ENCODE measurements at places on chromosomes 6 and 20.

GRCh38 chr6:138643210-138643609, 130.4 kb upstream of the CCDC28A start:
- DNase-seq: no peak

DNA sequence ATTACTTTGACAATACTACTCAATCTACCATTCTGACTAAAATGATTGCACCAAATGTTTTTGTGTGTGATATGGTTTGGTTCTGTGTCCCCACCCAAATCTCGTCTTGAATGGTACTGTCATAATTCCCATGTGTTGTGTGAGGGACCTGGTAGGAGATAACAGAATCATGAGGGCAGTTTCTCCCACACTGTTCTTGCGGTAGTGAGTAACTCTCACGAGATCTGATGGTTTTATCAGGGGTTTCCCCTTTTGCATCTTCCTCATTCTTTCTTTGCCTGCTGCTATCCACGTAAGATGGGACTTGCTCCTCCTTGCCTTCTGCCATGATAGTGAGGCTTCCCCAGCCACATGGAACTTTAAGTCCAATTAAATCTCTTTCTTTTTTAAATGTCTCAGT, 20.8 kb downstream of the SYCP2 start:
- DNase-seq: no peak

GRCh38 chr6:2947445-2947844, 23.9 kb downstream of the SERPINB6 start:
- DNase-seq: no peak

DNA sequence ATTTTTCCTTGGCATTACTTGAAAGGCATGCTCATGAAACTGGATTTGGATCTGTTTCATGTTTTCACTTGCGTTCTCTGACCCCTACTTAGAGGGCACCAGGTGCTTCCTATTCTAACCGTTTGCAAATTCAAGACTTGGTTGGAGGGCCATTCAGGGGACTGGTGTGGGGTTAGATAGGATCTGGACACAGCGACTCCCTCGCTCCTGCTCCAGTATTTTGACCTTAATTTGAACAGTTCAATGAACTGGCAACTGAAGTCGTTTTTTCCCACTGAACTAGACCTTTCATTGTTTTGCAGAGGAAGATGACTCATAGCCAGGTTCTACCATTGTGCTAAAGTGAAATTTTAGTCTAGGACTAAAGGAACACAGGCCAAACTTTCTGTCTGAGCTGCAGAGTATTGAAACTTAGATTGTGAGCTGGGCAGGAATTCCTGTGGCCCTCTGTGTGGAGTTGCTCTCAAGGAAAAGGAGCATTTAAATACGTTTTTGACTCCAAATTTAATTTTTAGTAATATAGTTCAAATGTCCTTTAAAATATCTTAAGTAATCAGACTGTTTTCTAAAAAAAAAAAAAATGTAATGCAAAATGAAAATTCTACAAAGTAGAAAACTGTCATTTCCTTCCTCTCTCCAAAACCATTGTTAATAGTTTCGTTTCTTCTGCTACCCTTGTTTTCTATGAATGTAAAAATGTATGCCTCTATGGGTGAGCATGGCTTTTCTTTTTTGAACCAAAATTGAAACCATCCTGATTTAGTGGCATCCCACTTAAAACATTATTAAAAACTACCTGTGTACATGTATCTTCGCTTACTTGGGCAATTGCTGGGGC, 64.8 kb downstream of the UTRN start:
- peak; percentile 55 for DNase-seq

GRCh38 chr20:49567421-49568277, at the start of gene PTGIS:
PTGIS (minus strand) TSS chr20:49568137; CDS start chr20:49568116, 21 bp downstream.
- no peak for DNase-seq

DNA sequence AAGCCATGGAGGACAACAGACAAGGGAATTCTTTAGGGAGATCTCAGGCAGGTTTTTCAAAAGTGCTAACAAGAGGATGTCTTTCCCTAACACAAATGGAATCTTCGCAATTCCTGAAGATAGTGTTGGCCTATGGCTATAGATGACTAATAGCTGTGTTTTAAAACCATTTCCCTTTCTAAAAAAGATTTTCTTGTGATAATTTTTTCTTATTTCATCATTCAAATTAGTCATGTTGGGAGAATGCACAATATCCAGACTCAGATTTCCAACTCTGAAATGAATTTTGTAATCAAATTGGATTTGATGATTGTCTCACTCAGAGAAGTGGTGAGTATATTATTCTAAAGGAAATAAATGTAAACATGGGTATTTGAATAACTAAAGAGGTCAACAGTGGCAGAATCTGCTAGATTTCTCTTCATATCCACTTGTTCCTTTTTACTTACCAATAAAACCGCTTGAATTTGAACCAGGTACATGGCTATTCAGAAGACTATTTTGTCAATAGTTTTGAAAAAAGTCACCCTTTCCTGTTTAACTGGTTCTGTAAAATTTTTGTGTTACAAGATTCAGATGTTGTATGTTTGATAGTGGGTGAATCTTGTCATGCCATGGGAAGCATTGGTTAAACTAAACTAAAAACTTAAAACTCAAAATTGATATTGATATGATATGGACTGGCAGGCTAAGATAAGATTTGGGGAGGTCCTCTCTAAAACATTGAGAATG, 1223.7 kb upstream of the EYS start:
- no peak for DNase-seq

- no peak for DNase-seq
Observed at GRCh38 chr6:170423030-170423429, 116.5 kb downstream of the FAM120B start.

GRCh38 chr6:73586416-73586974, 65.7 kb upstream of the EEF1A1 start:
- no peak for DNase-seq

DNA sequence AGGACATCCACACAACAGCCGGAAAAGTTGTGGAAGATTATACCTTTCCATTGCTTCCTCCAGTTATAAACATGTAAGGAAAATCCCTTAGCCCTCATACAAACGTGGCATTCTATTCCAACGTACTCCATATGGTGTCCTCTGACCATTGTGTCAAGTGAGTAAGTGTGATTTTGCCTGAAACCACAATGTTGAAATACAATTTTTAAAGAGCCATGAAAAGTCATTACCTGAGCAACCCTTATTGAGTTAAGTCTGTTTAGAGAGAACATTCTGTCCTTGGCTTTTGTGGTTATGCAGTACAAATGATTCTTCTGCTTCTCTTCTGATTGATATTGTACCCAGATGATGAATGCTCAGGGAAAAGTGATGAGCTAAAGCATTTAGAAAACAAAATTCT, 530.1 kb downstream of the HAO1 start:
- DNase-seq: no peak

DNA sequence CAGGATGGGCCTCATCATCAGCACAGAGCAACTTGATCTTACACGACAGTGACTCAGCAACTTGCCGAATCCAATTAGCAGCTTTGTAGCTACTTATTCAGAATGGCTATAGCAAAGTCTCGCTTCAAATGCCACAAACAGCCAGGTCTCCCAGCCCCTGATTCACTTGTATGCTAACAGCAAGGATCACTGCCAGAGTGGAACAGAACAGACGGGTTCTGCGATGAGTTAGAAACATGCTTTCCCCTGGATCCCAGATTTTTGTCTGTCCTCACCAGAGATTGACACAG, 254.4 kb downstream of the NRN1 start:
- no peak for DNase-seq

DNA sequence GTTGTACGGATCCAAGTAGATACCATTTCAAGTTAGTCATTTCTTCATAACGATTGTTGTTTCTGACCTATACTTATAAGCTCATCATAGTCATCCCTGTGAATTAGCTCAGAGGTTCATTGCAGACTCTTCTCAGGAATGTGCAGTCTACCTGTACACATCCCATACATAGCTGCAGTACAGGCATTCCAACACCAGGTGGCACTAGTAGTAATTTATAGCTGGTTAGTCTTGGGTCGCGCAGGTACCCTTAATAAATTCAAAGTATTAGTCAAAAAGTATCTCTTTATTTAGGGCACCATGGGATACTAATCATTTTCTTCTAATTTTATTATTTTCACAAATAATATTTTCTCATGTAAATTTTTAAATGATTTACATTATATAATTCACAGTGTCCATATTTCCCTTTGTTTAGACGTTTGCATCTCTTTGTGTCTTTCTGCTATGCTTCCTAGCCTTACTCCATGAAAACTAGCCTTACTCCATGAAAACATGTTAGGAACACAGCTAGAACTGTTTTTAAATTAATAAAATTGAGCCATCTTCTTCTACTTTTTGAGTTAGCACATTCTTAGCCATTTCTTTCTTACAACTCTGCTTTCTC, 128.6 kb upstream of the FAM83B start:
- DNase-seq: peak; percentile 77

DNA sequence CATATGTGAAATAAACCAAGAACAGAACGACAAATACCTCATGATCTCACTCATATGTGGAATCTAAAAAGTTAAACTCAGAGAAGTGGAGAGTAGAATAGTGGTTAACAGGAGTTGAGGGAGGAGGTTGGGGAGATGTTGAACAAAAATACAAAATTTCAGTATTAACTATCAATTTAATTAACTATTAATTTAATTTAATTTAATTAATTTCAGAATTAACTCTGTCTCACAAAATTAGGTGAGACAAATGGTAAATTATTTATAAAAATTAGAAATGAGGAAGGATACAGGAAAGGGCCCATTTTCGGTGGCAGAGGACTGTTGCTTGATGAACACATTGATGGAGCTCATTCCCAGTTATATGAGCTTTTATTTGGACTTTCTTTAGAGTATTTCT, 166.0 kb upstream of the FAM83B start:
- no peak for DNase-seq

DNA sequence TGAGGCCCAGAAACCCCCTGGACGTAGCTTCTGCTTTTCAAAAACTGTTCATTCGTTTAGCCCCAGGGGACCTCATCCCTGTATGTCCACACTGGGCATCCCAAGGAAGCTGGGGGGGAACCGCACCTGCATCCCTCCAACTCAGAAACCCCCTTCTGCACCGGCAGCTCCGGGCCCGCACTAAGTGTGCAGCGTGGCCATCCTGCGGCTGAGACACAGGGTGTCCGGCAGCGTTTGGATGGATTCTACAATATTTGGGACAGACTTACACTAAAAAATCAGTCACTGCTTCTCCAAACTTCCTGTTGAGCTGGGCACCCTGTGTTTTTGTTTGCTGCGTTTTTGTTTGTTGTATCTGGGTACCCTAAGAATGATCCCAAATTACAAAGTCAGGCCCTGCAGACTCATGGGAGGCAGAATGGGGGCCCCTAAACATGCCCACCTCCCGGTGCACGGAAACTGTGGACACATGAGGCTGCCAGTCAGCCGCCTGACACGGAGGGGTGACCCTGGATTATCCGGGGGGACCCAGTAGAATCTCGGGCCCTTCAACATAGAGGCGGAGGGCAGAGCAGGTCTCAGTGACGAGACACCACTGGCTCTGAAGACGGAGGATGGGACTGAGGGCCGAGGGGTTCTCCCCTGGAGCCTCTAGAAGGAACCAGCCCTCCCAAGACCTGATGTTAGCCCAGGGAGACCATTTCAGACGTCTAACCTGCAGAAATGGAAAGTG, 88.2 kb upstream of the BHLHE23 start:
- DNase-seq: no peak

GRCh38 chr6:1917626-1918371, 308.1 kb downstream of the FOXC1 start:
- peak; percentile 35 for DNase-seq

DNA sequence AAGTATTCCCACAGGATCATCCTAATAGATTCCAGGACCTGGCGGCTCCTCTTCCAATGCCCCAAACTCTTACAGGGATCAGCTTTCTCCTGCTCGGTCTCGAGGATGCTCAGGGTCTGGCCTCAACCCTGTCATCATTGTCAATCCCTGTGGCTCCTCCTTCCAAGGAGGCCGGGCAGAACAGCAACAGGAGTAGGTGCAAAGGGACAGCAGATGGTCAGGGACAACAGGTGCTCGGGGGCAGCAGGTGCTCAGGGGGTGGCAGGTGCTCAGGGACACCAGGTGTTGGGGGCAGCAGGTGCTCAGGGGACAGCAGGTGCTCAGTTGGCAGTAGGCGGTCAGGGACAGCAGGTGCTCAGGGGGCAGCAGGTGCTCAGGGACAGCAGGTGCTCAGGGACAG, 84.8 kb downstream of the TTLL2 start:
- no peak for DNase-seq

GRCh38 chr6:137496909-137497720, 2.9 kb upstream of the OLIG3 start:
- DNase-seq: no peak

GRCh38 chr6:31919624-31920303, 7.8 kb upstream of the C2 start:
- no peak for DNase-seq

DNA sequence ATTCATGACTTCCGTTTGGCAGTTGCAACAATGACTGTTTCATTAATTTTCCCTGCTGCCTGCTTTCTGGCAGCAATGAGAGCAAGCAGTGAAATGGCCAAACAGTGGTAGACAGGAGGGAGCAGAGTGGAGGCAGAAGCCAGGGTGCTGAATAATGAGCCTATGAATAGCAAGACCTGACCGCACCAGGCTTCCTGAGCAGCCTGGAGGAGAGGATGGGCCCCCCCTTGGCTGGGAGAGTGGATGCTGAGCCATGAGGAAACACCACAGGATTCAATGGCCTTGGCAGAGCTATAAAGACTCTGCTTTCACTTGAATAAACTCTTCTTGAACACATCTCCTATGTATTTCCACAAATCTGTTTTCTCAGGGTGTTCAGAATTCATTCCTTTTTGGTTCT, 68.1 kb upstream of the SNRPB2 start:
- no peak for DNase-seq

DNA sequence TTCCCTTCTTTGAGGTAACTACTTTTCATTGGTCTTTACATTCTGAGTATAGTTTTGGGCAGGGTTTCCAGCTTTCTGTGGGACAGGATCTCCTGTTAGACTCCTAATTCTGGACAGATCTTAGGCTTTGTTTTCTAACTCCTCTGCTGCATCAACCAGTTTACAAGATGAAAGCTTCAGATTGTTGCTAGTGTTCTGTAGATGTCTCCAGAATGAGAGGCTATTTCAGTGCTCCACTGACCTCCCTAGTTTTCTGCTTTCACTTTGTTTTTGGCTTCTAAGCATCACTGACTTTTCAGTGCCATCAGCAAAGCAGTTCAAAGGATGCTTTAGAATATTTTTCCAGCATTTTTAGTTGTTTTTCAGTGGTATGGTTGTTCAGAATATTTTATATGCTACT, 101.4 kb downstream of the LIN28B start:
- DNase-seq: no peak

DNA sequence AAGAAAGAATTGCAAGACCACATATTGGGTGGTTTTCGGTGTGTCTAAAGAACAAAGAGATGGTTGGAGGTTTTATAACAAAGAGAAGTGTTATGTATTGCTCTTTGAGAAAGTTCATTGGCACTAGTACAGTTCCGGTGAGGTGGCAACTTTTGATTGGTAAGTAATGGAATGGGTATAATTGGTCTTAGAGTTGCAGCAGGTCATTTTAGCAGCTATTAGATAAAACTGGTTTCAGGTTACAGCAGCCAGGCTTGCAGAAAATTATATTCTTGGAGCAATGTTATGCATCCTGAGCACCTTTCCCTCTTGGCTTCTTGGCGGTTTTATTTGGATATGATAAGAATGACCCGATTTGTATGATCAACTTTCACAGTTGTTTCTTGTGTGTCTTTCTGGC, 12.3 kb upstream of the SSTR4 start:
- no peak for DNase-seq

GRCh38 chr6:168377484-168377855, 57.9 kb upstream of the DACT2 start:
- no peak for DNase-seq

- DNase-seq: no peak
Observed at GRCh38 chr6:53014744-53015143, 19.7 kb upstream of the GSTA4 start.

Measured in Panc1 (cell line).